CD4-positive, alpha-beta T cell treated with Interleukin-1 beta for 1 hour (primary cell): ENCODE measurements at places on chromosomes 2 and 18.

- no peak for DNase-seq
Measured at GRCh38 chr2:166560022-166560421, 66.0 kb upstream of the SCN7A start.

DNA sequence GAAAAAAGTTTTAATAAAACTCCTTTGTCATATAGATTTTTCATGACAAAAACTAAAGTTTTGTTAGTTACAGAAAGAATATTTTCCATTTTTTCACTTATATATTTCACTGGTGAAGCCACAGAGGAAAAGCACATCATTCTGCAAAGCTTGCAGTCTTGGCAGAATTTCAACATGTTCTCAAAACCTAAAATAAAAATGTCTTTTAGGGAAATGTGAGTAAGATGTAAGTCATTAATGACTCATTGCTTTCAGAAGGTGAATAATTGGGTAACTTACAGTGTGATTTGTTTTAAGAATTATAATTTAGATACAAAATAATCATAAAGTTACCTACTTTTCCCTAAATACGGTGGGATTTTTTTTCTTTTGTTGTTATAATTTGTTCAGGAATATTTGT, 43.4 kb upstream of the TNFRSF11A start:
- no peak for DNase-seq

GRCh38 chr2:122341007-122341406, 585.6 kb downstream of the TSN start:
- no peak for DNase-seq

DNA sequence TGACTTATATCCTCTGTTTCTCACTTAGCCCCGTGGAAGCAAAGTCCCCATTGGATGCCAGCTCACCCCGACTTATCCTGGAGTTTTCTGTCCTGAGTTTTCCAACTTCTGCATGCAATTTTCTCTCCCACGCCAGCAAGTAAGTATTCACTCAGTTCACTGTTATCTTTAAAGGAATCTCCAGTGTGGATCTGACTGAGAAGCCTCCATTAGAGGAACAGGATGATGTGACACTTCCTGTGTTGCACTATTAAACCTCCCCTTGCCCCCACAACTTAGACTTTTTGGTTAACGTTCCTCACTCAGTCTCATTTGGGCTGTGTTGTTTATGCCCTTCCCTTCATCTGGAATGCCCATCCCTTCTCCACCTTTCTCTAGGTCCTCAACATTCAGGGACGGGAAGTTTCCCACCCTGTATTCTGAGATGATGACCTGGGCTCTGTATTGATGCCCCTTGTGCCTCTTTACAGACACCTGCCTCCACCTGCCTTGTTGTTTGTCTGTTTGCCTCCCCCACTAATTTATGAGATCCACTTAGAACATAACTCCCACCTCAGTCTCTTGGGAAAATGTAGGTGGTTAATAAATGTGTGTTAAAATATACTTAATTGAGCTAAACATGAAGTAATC, 536.1 kb upstream of the RAB6C start:
- no peak for DNase-seq

DNA sequence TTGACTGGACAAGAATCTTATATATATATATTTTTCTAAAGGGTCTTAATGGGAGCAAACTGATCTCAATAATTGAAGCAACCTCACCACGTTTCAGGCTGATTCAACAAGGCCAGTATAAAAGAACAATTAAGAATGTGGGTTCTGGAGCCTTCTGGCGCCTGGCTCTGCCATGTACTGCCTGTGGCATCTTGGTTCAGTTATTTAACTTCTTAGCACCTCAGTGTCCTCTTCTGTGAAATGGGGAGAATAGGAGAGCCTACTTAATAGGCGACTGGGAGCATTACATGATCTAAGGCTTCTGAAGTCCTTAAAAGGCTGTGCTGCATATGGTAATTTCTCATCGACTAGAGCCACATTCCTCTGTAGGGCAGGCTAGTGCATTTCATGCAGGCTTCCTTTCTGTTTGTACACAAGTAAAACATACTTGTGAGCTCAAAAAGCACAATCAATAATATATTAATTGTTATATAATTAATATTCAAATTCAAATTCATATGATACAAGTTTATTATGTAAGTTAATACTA, 118.4 kb upstream of the LYPD1 start:
- no peak for DNase-seq

- no peak for DNase-seq
Measured at GRCh38 chr2:205946226-205946625, 139.7 kb downstream of the INO80D start.

DNA sequence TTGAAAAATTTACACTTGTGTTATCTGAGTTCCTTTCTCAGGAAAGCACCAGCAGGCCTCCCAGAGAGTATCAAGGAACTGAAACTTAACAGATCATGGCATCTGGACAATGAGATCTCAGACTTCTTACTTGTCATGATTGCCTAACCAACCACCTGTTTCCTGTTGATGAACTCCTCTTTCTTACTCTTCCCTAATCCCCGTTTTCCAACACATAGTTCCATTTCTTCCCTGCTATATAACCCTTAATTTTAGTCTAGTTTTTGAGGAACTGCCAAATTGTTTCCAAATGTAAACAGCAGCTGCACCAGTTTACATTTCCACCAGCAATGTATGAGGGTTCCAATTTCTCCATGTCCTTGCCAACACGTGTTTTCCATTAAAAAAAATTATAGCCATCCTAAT, 6.1 kb upstream of the FAM171B start:
- DNase-seq, result no peak

- no peak for DNase-seq
Measured at GRCh38 chr2:195610717-195611116, 46.3 kb upstream of the SLC39A10 start.

DNA sequence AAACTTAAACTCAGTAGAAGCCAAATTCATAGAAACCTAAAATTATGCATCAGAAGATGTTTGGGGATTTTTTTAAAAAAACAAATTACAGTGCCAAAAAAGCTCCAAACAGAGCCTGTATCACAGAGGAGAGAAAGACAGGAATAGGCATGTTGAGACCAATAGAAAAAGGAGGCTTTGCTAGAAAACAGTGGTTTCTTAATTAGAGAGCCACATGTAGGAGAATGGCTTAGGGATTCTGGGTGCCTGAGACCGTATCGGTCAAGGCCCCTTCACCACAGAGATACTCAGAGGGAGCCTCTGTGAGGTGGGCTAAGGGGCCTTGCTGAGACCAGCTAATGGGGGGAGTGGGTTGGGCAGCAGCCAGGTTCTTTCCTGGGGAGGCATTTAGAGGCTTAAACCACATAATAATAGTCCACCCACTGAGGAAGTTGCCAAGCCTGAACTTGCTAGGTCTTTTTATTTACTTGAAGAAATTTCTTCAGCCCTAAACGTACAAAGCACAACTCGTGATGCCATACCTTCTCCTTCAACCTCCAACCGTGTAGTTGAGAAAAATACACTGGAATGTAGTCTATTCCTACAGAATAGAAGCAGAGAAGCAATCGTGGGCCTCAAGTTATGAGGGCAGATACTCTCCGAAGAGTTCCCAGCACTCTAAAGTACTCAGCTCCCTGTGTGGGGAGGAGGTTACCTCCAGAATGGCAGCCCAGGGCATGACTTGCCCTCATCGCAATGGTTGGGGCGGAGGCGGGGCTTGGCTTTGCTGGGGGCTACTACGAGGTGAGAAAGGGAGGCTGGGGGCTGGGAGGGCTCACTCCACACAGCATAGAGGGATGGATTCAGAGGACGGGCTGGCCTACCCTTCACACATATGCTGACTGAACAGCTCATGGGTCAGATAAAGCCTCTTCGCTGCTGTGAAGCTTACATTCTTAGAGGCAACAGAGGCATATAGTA, 237.9 kb downstream of the TPGS2 start:
- no peak for DNase-seq

- no peak for DNase-seq
Measured at GRCh38 chr2:218432676-218433365, 13.9 kb downstream of the VIL1 start.

GRCh38 chr2:77328134-77328931, 193.8 kb downstream of the LRRTM4 start:
- no peak for DNase-seq

DNA sequence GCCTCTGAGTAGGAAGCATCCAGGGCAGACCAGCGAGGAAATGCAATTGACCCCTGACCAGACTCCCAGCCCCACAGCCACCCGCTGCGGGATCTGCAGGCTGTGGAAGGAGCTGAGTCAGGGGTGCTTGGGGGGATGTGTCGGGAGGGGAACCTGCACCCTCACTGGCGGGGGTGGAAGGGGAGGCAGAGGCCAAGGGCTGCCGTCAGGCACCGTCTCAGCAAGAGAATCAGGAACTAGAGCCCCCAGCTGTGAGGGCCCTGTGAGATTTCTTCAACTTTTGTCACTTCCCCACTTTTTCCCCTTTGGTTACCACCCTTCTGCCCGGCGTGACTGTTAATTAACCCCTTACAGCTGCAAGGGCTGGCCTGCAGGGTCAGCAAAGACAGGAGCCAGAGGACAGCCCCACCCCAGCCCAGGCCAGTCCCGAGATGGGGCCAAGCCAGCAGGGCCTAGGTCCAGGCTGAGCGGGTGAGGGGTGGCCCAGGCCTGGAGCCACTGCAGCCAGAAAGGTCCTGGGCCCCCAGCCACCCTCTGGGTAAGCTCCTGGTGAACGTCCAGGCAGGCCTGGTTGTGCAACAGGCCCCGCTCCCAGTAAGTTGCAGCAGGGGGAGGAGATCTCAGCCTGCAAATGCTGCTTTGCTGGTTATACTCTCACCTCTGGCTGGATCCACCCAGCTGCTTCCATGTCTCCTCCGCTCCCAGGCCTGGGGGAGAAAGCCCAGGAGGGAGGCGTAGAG, 147.0 kb upstream of the ID2 start:
- DNase-seq, result no peak

- no peak for DNase-seq
Measured at GRCh38 chr2:64080179-64080578, 61.0 kb upstream of the VPS54 start.

DNA sequence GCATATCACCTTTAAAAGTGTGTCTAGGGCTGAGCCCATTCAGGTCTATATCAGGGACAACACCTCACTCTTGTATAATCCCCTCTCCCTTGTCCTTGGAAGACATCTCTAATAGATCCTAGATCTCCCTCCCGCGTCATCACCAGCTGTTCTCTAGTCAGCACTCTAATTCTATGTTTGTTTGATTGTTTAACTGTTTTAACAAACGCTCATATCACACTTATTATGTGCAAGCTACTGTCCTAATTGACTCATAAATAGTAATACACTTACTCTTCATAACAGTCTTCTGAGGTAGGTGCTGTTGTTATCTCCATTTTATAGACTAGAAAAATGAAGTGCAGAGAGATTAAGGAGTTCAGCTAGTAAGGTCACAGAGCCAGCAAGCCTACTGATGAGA, 1.6 kb upstream of the ERMN start:
- no peak for DNase-seq

DNA sequence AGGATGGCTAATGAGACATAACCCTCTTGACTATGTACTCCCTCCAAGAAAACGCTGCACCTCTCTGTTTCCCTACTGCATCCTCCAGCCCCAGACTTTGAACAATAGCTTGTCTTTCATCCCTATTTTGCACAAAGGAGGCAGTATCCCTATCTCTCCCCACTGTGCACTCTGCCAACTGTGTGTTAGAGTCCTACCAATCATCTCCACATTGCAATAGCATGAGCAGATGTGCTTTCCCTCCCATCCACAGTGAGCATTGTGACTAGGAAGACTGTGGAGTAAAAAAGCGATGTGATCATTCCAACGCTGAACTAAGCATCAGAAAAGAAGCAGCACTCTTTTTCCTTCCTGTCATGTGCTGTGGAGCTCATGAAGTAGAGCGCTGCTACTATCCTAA, 206.3 kb upstream of the GULP1 start:
- DNase-seq, result no peak

DNA sequence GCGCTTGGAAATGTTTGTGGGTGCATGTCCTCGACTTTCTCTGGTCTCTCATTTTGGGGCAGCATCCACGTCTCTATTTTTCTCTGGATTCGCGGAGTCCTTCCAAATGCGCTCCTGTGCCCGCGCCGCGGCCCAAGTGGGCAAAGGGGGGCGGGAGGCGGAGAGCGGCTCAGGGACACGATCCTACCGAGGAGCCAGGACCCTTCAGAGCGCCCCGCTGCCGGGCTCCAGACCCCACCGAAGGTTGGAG, 990 bp downstream of the EPAS1 start:
- DNase-seq, result no peak

DNA sequence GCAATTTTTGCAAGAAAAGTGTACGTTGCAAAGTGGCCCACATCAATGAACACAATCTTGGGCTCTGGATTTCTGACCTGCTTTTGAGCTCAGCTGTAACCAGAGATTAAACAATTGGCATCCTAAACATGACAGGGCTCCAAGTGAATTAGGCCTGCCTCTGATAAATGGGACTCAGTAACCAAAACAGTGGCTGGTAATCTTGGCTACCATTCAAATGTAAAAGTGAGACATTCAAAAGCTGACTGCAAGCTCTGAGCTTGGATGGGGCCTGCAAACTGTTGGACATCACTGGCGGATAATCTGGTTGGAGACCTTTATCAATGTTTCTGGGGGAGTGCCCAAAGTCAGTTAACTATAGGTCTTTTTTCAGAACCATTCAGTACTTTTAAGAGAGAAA, 160.7 kb downstream of the RAB3GAP1 start:
- no peak for DNase-seq

DNA sequence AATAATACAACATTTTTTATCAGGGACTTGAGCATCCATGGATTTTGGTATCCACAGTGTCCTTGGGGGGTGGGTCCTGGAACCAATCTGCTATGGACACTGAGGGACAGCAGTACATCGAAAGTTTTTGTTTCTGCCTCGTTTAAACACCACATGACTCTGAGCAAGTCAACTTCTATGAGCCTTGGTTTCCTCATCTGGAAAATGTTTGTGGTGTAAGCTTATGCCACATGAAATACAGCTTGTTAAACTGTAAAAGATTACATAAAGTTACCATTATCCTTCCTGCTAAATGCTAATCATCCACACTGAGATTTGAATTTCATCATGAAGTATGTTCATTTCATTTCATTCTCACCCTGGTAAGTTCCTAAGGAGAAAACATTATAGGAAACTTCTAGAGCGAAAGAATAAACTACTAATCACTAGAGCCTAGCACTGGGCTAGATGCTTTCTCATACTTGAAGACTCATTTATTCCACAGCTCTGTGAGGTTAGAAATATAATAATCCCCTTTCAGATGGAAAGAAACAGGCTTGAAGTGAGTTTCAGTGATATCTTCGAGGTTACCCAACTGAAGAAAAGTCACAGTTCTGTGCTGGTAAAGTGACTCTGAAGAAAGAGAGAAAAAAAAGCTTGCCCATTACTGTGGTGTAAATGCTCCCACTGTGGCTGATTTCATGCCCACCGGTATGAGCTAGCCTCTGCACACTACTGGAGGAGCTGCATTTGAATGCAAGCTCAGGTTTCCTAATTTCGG, 29.2 kb downstream of the MCFD2 start:
- no peak for DNase-seq

DNA sequence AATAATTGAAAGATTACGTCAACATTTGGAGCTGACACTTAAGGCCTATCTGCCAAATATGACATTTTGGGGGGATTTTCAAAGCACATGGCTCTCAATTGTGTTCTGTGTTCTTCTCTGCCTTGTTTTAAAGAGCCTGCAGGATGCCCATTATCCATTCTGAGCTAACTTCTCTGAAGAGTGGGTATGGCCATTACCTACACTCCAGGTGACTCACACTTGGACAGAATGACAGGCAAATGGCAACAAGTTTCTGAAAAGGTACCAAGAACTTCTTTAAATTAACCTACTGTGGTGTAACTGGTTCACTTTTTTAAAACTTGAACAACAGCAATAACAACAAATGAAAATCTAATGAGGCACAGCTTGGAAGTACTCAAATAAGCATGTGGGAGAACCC, 834.9 kb upstream of the SLC39A10 start:
- DNase-seq, result no peak
